Mononuclear cell (primary cell): ENCODE measurements at places on chromosomes 7 and 10. TPM values are rescaled to one million over a fixed set of nuclear protein-coding genes. Genes with fewer than 3 reads are reported as not detected.

CYP3A4 gene
- total RNA-seq, result not detected

CYP3A7 gene
- not detected for total RNA-seq

CTAGE8 gene
- 0.73 TPM for total RNA-seq

TRIM73 gene
- total RNA-seq, result 4.7 TPM

SEMA3C gene
- total RNA-seq, result 9.7 TPM

UCN3 gene
- total RNA-seq, result not detected

KCND2 gene
- not detected for total RNA-seq

NPY4R2 gene
- not detected for total RNA-seq

RAMP3 gene
- total RNA-seq, result 0.31 TPM

KLF6 gene
- total RNA-seq, result 606 TPM

NRCAM gene
- 1.5 TPM for total RNA-seq

GTF2I gene
- total RNA-seq, result 113 TPM

EPHB6 gene
- 8.3 TPM for total RNA-seq

SPDYE2 gene
- 0.21 TPM for total RNA-seq

TAF6 gene
- total RNA-seq, result 16.1 TPM

SPDYE8 gene
- not detected for total RNA-seq
